ENCODE measurements at places on chromosomes 1 and 21.

- no peak for DNase-seq
Observed at GRCh38 chr1:14553711-14554110, 44.8 kb upstream of the KAZN start.

DNA sequence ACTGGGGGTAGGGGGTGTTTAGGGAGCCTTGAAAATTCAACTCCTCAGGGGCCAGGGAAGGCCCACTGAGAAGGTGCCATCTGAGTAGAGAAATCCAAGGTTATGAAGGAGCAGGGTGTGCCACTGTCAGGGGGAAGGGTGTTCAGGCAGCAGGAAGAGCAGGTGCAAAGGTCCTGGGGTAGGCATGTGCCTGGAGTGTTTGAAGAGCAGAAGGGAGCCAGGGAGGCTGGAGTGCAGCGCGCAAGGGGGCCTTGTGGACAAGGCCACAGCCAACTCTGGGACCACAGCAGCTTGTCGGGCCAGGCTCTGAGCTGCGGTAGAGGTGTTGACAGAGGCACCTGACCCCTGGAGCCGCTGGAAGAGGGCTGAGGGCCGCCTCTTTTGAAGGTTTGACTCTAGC is 19.3 kb downstream of the ACTL8 start:
- no peak for DNase-seq

- no peak for DNase-seq
Observed at GRCh38 chr1:41738006-41738405, 180.7 kb downstream of the HIVEP3 start.

DNA sequence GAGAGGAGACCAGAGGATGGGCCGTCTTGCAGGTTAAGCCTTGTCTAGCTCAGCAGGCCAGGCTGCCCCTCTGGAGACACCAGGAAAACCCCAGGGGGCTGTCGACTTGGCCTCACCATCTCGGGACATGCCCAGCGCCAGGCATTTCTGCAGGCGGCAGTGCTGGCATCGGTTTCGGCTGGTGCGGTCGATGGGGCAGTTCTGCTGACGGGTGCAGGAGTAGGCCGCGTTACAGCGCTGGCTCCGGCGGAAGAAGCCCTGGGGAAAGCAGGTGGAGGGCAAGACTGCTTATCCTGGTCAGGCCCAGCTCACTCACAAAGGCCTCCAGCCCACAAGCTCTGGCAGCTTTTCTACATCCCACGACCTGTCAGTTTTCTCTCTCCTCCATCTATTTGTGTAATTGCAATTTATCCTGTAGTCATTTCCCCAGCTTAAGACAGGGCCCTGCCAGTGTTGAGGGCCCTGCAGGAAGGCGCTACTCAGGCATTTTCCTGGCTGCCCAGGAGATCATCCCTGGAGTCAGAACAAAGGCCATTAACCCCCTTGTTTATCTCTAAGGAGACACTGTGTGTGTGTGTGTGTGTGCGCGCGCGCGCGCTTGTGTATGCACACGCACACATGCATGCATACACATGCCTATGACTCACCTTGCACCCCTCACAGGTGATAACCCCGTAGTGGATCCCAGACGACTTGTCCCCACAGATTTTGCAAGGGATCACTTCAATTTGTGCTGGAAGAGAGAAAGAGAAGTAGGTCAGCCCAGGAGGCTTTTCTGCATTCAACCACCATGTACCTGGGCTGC is 11.5 kb upstream of the LINGO4 start:
- no peak for DNase-seq

DNA sequence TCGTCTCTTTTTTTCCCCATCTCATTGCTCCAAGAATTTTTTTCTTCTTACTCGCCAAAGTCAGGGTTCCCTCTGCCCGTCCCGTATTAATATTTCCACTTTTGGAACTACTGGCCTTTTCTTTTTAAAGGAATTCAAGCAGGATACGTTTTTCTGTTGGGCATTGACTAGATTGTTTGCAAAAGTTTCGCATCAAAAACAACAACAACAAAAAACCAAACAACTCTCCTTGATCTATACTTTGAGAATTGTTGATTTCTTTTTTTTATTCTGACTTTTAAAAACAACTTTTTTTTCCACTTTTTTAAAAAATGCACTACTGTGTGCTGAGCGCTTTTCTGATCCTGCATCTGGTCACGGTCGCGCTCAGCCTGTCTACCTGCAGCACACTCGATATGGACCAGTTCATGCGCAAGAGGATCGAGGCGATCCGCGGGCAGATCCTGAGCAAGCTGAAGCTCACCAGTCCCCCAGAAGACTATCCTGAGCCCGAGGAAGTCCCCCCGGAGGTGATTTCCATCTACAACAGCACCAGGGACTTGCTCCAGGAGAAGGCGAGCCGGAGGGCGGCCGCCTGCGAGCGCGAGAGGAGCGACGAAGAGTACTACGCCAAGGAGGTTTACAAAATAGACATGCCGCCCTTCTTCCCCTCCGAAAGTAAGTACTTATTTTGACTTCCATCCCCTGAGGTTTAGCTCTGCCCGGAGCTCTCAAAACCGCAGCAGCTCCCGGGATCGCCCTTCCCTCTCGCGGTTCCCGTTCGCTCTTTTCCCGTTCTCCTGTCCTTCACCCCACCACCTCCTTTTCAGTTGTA is 1.5 kb downstream of the TGFB2 start:
- no peak for DNase-seq

- DNase-seq: no peak
Observed at GRCh38 chr1:234601301-234602017, 8.5 kb downstream of the IRF2BP2 start.

- no peak for DNase-seq
Observed at GRCh38 chr21:36882776-36883175, 83.7 kb downstream of the HLCS start.

GRCh38 chr21:36606287-36606982 is 92.5 kb upstream of the SIM2 start:
- DNase-seq: no peak

GRCh38 chr1:107976836-107977235 is 11.9 kb upstream of the VAV3 start:
- no peak for DNase-seq

DNA sequence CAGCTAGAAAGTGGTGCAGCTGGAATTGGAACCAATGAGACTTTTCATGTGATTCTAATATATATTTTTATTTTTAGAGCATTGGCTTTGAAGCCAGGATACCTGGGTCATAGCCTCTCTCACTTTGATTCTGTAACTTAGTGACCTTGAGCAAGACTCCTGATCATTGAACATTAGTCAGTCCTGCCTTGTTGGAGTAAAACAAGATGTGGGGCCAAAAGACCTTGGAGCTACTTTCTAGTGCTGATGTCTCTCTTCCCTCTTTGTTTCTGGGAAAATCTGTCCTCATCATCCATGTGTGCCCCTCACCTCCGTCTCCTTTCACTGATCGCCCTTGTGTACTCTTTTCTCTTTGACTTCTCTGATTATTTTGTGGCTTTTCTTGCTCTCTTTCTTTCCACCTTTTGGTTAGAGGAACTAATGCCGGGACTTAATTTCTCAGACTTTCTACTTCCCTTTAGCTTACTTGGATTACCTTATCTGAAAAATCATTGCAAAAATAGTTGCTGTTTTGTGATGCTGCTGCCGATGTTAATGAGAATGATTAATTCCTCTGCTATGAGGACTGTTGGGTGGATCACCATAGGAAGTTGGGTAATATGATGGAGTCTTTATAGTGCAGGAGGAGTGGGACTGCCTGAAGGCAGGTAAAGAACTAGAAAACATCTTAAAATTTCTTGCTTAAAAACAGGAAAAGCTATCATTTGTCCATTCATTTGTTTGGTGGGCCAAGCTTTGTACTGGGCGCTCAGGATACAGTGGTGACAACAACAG is 72.0 kb downstream of the NOS1AP start:
- no peak for DNase-seq

DNA sequence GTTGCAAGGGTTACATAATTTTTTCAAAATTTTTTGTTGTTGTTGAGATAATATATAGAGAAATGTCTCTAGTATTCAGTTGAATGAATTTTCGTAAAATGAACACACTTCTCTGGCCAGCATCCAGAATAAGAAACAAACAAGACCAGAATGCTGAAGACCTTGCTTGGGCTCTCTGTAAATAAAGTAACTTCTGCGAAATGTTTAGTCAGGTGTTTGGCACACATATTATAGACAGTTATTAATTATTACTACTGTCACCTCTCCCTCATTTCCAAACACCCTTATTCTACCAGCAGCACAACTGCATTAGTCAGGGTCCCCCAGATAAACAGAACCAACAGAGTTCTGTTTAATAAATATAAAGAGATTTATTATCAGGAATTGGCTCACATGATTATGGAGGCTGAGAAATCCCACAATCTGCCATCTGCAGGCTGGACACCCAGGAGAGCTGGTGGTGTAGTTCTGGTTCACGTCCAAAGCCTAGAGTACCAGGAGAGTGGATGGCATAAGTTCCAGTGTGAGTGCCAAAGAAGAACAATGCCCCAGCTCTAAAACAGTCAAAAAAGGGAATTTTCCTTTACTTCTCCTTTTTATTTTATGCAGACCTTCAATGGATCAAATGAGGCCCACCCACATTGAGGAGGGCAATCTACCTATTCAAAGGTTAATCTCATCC is 44.1 kb upstream of the KCND3 start:
- no peak for DNase-seq

DNA sequence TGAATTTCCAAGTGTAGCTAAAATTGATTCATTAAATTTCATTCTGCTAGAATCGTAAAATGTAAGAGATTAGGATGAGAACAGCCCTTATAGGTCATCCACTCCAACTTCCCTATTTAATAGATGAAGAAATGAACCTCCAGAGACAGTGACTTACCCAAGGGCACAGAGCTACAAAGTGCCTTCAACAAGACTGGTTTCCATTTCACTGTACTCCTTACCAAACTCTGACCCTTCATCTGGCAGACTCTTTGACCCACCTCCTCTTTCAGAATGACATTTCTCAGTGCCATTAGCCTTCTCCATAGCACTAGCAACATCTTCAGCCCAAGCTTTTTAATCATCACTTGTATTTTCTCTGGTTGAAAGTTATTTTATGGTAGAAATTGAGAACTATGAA is 161.3 kb downstream of the NEK7 start:
- DNase-seq: no peak
